Common myeloid progenitor, CD34-positive (primary cell): ENCODE measurements at places on chromosomes 12 and 14.

GRCh38 chr14:68684466-68685418, 108.1 kb downstream of the ZFP36L1 start:
- H3K4me3 ChIP-seq: no peak overlapping the region
- no peaks in the 10 kb centered on the region for H3K36me3 ChIP-seq
- no peak for DNase-seq
- H3K27me3 ChIP-seq: no peaks in the 10 kb centered on the region
- H3K27ac ChIP-seq: peak overlapping the region; percentile 39

GRCh38 chr12:53060721-53061276, 10.9 kb downstream of the TNS2 start:
- no peaks in the 10 kb centered on the region for H3K27me3 ChIP-seq
- no peak overlapping the region for H3K4me3 ChIP-seq
- H3K36me3 ChIP-seq: no peaks in the 10 kb centered on the region
- DNase-seq: no peak

- H3K27me3 ChIP-seq: no peaks in the 10 kb centered on the region
- DNase-seq: peak; percentile 77
- H3K4me3 ChIP-seq: peak overlapping the region; percentile 8
- no peaks in the 10 kb centered on the region for H3K36me3 ChIP-seq
- peaks cover 44% of the 10 kb centered on the region for H3K4me1 ChIP-seq
- H3K27ac ChIP-seq: no peak overlapping the region
Observed at GRCh38 chr14:101225157-101226152, 321.9 kb upstream of the RTL1 start.

DNA sequence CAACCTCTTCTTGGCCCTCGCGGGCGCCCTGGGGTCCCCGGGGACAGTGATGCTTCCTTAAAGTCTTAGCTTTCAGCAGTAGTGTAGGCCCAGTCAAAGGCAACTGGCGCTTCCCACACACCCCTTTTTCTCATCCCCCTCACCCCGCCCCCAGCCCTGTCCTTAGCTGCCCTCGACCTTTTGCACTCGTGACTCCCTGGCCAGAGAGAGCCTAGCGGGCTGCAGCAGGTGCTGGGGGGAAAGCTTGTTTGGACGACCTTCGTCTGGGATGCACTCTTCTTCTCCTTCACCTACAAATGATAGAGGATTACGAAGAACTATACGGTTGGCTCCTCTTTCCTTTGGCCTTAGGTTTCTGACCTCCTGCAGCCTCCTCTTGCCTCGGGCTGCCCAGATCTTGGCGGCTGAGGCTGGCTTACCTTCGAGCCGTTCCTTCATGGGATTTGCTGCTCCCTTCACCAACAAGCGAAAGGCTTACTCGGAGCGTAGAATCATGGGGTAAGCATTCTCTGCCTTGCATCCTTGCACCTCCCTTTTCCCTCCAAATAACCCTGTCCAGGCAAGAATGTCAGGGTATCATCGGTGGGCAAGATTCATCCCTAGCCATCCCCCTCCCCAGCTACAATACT, 815 bp downstream of the COQ10A start:
- H3K27me3 ChIP-seq: no peaks in the 10 kb centered on the region
- peak overlapping the region; percentile 85 for H3K27ac ChIP-seq
- no peaks in the 10 kb centered on the region for H3K36me3 ChIP-seq
- peaks cover 14% of the 10 kb centered on the region for H3K4me1 ChIP-seq
- H3K4me3 ChIP-seq: peak overlapping the region; percentile 70

- H3K4me3 ChIP-seq: no peak overlapping the region
- no peak overlapping the region for H3K27ac ChIP-seq
- no peaks in the 10 kb centered on the region for H3K36me3 ChIP-seq
- H3K4me1 ChIP-seq: no peaks in the 10 kb centered on the region
Observed at GRCh38 chr12:19833775-19834501, 394.6 kb downstream of the AEBP2 start.

DNA sequence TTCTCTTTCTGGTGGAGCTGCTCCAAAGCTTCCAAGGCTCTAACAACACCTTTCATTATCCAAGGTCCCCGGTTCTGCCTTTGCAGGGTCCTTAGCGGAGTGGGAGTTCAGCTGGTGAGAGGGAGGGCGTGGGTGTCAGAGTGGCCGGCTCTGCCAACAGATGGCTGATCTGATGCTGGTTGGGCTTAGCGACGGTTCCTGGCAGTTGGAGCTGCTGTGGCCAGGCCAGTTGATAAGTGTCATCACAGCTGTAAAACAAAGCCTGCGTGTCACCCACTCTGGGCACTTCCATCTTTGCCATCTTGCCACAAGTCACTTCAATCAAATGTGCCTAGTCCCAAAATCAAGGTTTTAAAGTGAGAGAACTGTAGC, 36.3 kb downstream of the RIN3 start:
- H3K4me1 ChIP-seq: peaks cover 12% of the 10 kb centered on the region
- H3K4me3 ChIP-seq: no peak overlapping the region
- no peak overlapping the region for H3K27ac ChIP-seq
- DNase-seq: peak; percentile 96
- H3K27me3 ChIP-seq: no peaks in the 10 kb centered on the region
- H3K36me3 ChIP-seq: peaks cover 14% of the 10 kb centered on the region

DNA sequence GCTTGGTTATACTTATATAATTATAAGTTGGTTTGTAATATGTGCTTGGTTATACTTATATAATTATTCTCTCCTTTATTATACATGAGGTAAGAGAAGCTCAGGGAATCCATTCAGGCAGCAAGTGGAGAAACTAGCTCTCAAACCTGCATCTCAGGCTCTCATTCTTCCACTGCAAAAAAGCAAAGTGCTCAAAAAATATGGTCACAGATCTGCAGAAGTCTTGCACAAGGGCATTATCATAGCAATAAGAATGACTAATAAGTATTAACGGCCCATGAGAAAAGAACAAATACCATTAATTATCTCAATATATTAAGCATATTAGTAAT, 476 bp upstream of the TRAFD1 start:
- H3K27me3 ChIP-seq: no peaks in the 10 kb centered on the region
- DNase-seq: no peak
- H3K4me1 ChIP-seq: peaks cover 39% of the 10 kb centered on the region
- no peak overlapping the region for H3K27ac ChIP-seq
- no peak overlapping the region for H3K4me3 ChIP-seq

DNA sequence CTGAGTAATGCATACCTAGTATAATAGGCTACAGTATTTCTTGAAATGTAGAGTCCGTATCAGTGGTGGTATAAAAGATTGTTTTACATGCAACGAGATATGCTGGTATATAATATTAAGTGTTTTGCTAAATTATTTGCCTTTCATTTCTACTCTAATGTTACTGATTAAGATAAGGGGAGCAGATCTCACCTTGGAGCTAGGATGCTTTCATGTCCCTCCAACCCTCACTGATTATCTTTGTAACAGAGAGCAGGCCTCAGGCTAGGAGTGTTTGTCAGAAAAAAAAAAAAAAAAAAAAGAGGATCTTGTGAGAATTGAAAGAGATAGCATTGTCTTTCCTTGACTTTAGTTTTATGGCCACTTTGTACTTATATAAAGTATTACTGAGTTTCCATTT, 92.6 kb downstream of the PDE3A start:
- no peaks in the 10 kb centered on the region for H3K36me3 ChIP-seq
- no peak overlapping the region for H3K27ac ChIP-seq
- H3K27me3 ChIP-seq: no peaks in the 10 kb centered on the region
- DNase-seq: no peak
- no peak overlapping the region for H3K4me3 ChIP-seq

DNA sequence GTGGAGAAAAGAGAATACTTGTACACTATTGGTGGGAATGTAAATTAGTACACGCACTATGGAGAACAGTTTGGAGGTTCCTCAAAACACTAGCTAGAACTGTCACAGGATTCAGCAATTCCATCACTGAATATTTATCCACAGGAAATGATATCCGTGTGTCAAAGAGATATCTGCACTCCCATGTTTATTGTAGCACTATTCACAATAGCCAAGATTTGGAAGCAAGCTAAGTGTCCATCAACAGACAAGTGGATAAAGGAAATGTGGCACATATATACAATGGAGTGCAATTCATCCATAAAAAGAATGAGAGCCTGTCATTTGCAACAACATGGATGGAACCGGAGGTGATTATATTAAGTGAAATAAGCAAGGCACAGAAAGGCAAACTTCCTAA, 428.5 kb downstream of the CCDC91 start:
- H3K4me3 ChIP-seq: no peak overlapping the region
- no peaks in the 10 kb centered on the region for H3K27me3 ChIP-seq
- DNase-seq: no peak
- no peak overlapping the region for H3K27ac ChIP-seq

- no peak overlapping the region for H3K27ac ChIP-seq
- H3K27me3 ChIP-seq: no peaks in the 10 kb centered on the region
- H3K4me1 ChIP-seq: no peaks in the 10 kb centered on the region
- H3K36me3 ChIP-seq: no peaks in the 10 kb centered on the region
- no peak for DNase-seq
- H3K4me3 ChIP-seq: no peak overlapping the region
Observed at GRCh38 chr14:56274556-56274955, 156.3 kb downstream of the PELI2 start.

GRCh38 chr12:7994731-7995205, 37.7 kb upstream of the FOXJ2 start:
- H3K4me3 ChIP-seq: no peak overlapping the region
- H3K4me1 ChIP-seq: peaks cover 12% of the 10 kb centered on the region
- H3K36me3 ChIP-seq: no peaks in the 10 kb centered on the region
- no peak overlapping the region for H3K27ac ChIP-seq
- H3K27me3 ChIP-seq: no peaks in the 10 kb centered on the region
- DNase-seq: no peak

GRCh38 chr14:23058654-23059504, 1.6 kb upstream of the CDH24 start:
- peaks cover 2% of the 10 kb centered on the region for H3K27me3 ChIP-seq
- H3K4me1 ChIP-seq: no peaks in the 10 kb centered on the region
- DNase-seq: no peak
- no peak overlapping the region for H3K4me3 ChIP-seq
- H3K36me3 ChIP-seq: peaks cover 47% of the 10 kb centered on the region
- no peak overlapping the region for H3K27ac ChIP-seq

GRCh38 chr12:3523058-3523457, 32.1 kb downstream of the PRMT8 start:
- DNase-seq: peak; percentile 31
- peaks cover 10% of the 10 kb centered on the region for H3K4me1 ChIP-seq
- H3K27ac ChIP-seq: no peak overlapping the region
- H3K36me3 ChIP-seq: no peaks in the 10 kb centered on the region
- H3K27me3 ChIP-seq: no peaks in the 10 kb centered on the region
- no peak overlapping the region for H3K4me3 ChIP-seq

DNA sequence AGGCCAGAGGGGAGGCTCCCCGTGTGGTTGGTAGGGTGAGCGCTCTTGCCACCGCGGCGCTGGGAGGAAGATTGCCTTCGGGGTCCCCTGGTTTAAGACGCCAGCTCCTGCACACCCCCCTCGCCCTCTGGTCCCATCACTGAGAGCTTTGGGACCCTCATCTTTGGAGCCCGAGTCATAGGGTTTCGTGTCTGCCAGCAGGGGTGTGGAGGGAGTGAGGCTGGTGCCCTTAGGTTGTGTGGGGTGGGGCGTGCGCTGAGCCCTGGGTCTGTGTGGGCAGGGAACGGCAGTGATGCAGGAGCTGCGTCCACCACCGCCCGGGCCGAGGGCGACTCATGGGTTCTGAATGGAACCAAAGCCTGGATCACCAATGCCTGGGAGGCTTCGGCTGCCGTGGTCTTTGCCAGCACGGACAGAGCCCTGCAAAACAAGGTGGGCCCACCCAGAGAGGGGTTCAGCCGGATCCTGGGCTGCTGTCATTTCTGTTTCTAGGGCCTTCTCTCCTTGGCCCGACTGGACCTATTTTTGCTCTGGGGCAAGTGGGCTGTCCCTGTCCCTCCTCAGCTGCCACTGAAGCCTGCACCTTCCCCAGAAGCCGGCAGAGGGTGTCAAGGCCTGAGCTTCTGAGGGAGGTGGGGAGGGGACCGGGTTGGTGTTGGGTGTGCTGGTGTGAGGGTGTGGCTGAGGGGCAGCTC, 12.1 kb downstream of the ACADS start:
- H3K27me3 ChIP-seq: no peaks in the 10 kb centered on the region
- H3K4me1 ChIP-seq: no peaks in the 10 kb centered on the region
- no peak overlapping the region for H3K4me3 ChIP-seq
- peaks cover 30% of the 10 kb centered on the region for H3K36me3 ChIP-seq
- H3K27ac ChIP-seq: no peak overlapping the region
- no peak for DNase-seq

DNA sequence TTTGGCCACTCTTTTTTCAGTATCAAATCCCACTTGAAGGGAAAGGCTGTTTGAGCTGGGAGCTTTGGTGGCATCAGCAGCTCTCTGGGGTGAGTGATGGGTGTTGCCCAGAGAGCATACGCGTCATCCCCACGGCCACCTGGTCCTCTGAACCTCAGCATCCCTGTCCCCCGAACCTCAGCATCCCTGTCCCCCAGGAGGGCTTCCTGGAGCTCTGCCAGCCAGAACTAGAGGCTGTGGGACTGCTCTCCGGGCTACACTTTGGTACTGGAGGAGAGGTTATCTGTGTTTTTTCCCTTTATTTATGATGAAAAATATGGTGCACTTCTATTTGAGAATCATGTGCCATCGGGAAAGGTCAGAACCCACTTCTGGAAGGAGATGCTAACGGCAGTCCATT, 131.5 kb upstream of the RTL1 start:
- no peak for DNase-seq
- no peaks in the 10 kb centered on the region for H3K4me1 ChIP-seq
- no peaks in the 10 kb centered on the region for H3K27me3 ChIP-seq

DNA sequence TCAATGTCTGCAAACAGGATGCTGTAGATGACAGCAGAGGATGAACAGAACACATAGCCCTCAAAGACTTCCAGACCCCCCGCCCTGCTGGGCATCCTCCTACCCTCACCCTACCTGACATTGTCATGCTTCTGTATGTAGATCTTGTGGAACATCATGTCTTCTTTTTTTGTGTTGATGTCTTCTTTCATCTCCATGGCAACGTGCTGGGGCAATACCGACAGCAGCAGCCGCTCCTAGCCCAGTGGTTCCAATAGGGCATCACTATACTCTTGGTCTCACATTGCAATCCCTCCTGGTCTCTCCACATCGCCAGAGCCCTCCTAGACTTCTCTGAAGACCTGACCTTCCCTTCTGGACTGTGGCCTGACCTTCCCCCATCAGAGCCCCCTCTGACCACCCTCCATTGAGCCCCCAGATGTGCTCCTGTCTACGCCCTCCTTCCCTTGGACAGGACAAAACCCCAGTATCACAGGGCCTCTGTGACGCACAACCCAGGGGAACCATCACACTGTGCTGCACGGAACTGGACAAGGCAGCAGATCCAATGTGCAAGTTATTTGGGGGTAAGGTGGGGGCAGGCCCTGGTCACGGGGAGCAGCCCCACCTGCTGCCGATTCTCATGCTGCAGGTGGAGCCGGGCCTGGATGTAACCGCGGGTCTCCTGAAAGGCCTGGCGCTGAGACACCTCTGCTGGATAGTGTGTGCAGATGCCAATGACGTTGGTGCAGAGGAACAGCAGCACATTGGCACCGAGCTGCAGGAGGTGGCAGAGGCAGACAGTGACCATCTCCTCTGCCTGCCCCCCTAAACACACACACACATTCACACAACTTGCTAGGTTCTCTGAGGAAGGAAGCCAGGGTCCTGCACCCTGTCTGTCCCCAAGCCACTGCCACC, 11.1 kb downstream of the ADCY6 start:
- H3K4me1 ChIP-seq: peaks cover 25% of the 10 kb centered on the region
- no peaks in the 10 kb centered on the region for H3K27me3 ChIP-seq
- no peak overlapping the region for H3K4me3 ChIP-seq
- H3K27ac ChIP-seq: no peak overlapping the region
- H3K36me3 ChIP-seq: peaks cover 59% of the 10 kb centered on the region
